ENCODE measurements at places on chromosomes 2 and 18.

DNA sequence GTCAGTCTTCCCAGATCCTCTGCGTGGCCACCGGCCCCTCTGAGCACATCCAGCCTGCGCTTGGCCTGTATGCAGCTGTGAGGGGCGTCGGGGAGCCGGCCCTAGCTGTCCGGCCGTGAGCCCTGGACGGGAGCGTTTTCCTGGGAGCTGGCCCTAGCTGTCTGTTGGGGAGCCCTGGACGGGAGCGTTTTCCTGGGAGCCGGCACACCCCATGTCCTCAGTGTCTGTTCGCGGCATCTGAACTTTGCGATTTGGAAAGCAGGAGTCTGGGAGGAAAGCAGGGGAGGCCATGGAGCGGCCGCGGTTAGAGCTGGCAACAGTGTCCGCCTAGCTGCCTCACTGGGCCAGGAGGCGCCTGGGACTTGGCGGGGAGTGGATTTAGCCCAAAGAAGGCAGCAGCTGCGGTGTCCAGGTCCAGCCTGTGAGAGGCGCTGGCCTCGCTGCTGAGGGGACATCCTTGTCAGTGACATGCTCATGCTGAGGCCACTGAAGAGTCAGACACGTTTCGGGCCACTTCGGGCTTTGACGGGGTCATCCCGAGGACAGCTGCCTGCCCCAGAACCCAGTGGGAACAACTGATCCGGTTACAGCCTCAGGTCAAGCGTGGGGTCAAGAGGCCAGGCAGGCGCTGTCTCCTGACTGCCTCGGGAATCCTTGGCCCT, 75.8 kb downstream of the KCNG2 start:
- DNase-seq = no peak

DNA sequence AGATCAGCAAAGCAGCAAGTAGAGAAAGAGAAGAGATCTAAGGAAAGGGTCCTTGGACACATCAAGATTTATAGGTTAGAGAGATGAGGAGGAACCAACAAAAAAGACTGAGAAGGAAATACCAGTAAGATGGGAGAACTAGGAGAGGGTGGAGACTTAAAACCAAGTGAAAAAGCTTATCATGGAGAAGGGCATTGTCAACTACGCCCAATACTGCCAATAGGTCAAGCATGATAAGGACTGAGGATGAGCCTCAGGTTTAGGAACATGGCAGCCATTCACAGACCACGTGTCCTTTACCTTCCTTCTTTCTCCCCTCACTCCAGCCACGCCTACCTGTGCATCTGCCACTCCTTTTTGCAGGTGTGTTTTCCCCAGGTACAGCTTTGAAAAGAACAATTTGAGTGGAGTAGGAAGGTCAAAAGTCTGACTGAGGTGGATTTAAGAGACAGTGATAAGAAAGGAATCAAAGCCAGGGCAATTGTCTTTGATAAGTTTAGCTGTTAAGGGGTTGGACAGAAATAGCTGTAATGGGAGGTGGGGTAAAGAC, 238.7 kb downstream of the STK39 start:
- no peak for DNase-seq

- DNase-seq = no peak
Observed at GRCh38 chr18:5425721-5426120, 118.1 kb downstream of the EPB41L3 start.

- DNase-seq = no peak
Observed at GRCh38 chr2:135010200-135010942, 36.9 kb downstream of the MAP3K19 start.

DNA sequence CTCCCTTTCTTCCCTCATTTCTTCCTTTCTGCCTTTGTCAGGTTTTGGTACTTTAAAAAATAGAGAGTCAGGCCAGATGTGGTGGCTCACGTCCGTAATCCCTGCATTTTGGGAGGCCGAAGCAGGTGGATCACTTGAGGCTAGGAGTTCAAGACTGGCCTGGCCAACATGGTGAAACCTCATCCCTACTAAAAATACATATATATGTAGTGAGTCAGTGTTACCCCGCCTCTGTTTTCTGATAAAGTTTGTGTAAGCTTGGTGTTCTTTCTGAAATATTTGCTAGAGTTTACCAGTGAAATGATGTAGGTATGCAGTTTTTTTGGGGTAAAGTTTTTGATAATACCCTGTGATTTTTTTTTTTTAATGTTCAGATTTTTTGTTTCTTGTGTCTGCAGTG, 58.8 kb downstream of the DGKD start:
- DNase-seq = no peak

DNA sequence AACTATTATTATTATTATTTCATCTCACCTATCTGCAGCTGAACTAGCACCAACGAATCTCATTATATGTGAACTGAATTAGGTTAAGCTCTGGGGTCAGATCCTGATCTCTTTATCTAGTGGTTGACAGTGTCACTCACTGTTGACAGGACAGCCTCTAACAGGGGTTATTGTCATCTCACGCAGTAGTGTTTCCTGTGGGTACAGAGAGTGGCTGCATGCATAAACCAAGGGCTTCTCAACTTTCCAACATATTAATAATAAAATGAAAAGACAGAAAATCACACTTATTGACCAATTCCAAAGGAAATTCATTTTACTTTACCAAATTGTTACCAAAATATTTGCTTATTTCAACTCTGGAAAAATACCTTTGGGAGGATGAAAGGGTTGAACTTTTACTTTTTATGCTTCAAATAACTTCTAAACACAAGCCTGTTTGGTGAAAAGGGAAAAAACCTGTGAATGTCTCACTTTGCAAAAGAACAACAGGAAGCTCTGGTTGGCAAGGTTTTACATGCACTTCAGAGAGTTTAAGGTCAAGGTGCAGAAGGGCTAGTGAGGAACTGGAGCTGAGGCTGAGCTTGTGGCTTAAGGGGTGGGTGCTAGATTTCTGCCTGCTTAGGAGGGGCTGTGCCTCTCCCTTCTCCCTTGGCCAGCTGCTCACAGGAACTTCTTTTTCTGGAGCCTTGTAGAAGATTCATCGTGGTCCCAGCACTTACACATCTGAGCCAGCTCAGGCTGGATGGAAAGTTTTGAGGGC, 72.6 kb downstream of the CTAGE1 start:
- DNase-seq = no peak

GRCh38 chr18:24089515-24090337, 49.1 kb upstream of the CABYR start:
- no peak for DNase-seq

- DNase-seq = no peak
Observed at GRCh38 chr2:86400321-86400720, 40.9 kb upstream of the KDM3A start.

DNA sequence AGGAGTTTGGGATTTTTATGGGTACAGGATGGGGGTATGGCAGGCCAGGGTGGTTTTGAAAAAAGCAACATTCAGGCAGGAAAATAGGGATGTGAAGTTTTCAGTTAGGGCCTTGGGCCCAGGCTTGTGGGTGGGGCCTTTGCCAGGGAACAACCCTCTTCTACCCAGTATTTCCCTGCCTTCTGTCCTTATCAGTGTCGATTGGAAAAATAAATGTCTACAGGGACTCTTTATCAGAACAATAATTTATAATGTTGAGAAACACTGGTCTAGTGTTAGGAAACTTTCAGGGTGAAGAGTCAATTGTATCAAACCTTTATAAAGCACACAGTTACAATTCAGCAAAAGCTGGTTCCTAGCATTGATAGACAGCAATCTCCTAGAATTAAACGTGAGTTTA, 214.1 kb upstream of the NABP1 start:
- no peak for DNase-seq

- DNase-seq = no peak
Observed at GRCh38 chr2:121532347-121532766, 1.7 kb downstream of the RNU4ATAC start.

- DNase-seq = no peak
Observed at GRCh38 chr18:26407736-26408601, 140.4 kb downstream of the KCTD1 start.

GRCh38 chr2:172119089-172119488, 16.4 kb upstream of the DLX2 start:
- DNase-seq = no peak

DNA sequence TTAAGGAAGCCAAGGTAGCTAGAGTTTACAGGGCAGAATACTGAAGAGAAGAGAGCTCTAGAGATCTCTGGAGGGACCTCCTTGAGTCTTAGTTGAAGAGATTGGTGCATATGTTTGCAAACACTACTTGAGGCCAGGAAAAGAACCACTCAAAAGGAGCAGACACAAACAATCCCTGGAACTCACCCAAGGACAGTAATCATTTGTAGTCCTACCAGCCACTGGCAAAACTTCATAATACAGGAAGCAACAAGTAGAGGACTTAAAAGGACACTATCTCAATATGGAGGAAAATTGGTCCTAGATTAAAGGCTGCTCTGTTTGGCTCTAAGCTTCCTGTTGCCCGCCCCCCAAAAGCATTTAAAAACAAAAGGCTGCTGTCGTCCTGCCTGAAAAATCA, 46.9 kb upstream of the UBXN4 start:
- DNase-seq = no peak

DNA sequence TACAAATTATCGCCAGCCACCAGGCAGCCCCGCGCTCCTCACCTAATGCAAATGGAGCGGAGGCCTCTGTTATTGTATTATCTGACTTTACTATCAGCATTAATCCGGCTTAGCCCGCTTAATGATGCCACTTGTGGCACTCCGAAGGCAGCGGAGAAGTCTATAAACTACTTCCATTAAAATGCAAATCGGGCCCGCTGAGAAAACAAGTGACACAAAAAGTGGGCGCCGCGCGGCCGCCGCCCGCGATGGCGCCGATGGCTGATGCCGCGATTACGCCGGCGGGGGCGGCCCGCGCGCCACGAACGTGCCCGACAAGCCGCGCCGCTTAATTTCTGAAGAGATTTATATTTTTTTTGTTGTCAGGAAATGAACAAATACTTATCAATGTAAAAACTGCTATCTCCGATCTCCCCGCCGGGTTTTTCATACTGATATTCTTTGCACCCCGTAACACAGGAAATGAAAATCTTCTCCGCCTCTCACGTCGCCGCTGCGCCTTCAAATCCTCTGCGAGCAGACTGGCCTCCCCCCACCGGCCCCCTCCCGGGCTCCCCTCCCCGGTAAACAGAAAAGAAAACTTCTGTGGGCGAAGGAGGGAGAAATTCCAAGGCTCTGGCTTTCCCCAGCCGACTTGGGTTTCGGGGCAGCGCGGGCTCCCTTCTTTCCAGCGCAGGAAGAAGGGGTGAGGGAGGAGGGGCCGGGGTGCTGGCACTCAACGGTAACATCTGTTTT, 221.8 kb downstream of the INSIG2 start:
- DNase-seq = no peak

- no peak for DNase-seq
Observed at GRCh38 chr2:44740678-44741077, 200.8 kb upstream of the SIX3 start.

- DNase-seq = no peak
Observed at GRCh38 chr2:230323385-230324106, 3.4 kb upstream of the SP140L start.

DNA sequence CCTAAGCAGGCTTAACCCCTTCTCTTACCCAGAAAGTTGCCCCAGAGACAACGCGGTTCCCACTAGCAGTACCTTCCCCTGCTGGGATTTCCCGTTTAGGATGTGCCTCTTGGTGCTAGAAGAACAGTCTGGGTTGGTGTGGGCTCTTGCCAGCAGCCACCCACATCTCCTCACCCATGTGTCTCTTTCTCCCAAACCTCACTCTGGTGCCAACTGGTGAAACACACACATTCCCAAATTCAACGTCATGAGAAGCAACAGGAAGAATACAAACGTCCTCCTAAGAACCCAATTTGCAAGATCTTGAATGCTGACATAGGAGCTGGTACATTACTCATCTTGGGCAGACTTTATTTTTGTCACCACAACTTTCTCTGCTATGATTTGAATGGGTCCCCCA, 36.2 kb downstream of the DIPK1C start:
- no peak for DNase-seq

DNA sequence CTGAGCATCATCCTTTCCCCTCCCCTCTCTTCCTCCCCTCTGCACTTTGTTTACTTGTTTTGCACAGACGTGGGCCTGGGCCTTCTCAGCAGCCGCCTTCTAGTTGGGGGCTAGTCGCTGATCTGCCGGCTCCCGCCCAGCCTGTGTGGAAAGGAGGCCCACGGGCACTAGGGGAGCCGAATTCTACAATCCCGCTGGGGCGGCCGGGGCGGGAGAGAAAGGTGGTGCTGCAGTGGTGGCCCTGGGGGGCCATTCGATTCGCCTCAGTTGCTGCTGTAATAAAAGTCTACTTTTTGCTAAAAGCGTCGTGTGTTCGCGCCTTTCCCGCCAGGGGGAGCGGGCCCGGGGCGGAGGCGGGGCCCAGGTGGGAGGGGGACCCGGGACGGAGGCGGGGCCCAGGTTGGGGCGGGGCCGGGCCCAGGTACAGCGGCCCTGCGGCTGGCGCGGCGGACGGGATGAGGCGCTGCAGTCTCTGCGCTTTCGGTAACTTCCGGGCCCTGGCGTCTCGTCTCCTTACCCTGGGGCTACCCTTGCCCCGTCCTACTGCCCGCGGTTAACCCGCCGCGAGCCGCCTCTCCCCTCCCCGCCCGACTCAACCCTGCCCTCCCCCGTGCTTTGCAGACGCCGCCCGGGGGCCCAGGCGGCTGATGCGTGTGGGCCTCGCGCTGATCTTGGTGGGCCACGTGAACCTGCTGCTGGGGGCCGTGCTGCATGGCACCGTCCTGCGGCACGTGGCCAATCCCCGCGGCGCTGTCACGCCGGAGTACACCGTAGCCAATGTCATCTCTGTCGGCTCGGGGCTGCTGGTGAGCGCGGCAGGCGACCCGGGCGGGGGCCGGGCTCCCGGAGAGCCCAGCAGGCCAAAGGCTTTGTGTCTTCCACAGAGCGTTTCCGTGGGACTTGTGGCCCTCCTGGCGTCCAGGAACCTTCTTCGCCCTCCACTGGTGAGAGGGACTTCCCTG, at the start of gene KRTCAP3:
KRTCAP3 (plus strand) TSS at position 424 of the 962 bp plus-strand sequence; CDS start at position 456, 32 bp downstream.
- no peak for DNase-seq

DNA sequence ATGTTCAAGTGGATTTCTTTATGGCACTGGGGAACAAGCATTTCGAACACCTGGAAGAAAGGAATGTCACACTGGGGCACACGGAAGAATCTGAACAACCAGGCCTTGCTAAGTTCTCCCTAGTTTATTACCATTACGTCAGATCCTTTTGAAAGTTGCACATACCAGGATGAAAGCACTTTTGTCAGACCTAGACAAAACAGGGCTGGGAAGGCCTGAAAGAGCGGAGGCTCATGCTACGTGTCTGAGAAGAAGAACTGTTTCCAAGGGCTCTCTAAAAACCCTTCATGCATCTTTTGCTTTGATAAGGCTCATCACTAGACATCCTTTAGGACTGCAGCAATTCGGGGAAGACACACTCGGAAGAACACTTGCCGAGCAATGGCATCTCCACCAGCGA, 15.4 kb upstream of the SLC25A52 start:
- DNase-seq = no peak

GRCh38 chr18:39840856-39841481, 2114.1 kb upstream of the PIK3C3 start:
- no peak for DNase-seq
